ENCODE measurements at places on chromosomes 12 and 14.

GRCh38 chr14:94355191-94355794 is 32.2 kb upstream of the SERPINA6 start:
- no peak for DNase-seq

DNA sequence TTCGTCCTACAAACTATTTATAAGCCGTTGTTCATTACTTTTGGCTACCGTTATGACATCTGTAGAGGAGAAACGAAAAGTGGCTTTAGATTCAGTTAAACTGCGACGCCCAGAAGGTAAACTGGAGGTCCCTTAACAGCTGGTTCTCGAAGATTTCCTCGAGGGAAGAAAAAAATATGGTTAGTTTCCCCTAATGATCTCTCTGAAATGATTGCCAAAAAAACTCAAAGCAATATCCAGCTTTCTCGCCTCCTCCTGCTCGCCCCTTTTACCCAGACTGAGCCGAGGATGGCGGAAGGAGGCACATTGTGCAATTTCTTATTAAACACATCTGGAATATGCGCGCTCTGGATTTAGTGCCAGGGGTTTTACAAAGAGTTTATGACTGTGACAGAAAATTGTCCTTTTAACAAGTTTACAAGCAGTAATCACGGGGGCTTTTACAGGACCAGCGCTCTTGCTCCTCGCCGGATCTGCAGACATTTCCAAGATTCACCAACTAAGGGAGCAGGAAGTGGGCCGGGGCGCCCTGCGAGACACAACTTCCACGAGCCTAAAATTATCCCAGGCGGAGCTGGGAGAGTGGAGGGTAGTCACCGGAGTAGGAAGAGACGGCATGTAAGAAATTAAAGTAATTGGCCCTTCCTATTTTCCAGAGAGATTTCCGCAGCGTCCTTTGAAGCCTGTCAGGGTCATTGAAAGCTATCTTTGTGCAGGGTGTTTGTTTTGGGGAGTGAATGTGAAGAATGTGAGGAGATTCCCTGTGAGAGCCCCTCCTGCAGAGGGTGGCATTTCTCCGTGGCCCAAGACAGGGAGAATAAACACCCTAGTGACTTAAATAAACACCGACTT is 5.6 kb downstream of the SIX1 start:
- no peak for DNase-seq

- DNase-seq: peak; percentile 51
Observed at GRCh38 chr12:48883305-48884161, 17.9 kb upstream of the RND1 start.

GRCh38 chr12:1844661-1845409 is 24.5 kb downstream of the LRTM2 start:
- no peak for DNase-seq

DNA sequence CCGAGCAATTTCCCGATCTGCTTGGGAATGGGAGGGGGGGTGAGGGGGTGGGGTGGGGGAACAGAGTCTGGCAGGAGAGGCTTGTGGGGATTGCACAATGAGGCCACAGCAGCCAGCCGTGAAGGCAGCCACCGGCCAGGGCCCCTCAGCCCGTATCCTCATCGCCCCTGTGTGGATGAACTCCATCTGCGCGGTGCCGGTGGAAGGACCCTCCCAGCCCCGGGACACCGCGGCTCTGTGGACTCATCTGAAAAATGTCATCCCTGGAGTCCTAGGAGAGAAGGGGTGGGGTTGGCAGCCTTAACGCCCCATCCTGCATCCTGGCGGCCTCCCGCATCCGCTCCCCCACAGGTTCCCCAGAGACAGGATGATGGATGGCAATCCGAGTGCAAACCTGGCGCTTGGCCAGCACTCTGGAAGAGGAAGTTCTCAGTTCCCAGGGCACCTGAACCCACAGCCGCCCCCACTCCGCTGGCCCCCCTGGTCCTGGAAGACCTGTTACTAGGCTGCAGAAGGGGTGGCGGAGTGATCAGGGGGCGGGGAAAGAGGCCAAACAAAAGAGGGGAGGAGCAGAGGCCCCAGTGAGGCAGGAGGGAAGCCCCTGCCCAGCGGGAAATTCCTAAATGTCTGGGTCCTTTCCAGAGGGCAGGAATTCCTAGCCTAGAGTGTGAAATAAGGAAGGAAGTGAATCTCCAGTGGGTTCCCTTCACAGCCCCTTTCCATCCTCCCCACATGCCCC is 1.2 kb upstream of the TNFAIP2 start:
- peak; percentile 76 for DNase-seq

- DNase-seq: no peak
Observed at GRCh38 chr12:28578361-28578760, 388.1 kb downstream of the CCDC91 start.

DNA sequence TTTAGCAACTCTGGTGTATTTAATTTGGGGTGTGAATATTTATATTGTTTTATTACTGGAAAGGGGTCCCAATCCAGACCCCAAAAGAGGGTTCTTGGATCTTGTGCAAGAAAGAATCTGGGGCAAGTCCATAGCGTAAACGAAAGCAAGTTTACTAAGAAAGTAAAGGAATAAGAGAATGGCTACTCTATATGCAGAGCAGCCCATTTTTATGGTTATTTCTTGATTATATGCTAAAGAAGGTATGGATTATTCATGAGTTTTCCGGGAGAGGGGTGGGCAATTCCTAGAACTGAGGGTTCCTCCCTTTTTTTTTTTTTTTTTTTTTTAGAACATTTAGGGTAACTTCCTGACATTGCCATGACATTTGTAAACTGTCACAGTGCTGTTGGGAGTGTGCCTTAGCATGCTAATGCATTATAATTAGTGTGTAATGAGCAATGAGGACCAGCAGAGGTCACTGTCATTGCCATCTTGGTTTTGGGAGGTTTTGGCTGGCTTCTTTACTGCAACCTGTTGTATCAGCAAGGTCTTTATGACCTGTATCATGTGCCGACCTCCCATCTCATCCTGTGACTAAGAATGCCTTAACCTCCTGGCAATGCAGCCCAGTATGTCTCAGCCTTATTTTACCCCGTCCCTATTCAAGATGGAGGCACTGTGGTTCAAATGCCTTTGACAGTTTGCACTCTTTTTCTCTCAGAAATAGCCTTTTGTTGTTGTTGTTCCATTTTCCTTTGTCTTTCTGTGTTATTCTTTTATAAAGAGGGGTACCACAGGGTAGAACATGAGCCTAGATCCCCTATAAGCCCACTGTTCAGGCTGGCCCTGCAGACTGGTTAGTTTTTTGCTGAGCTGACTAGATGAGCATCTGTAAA is 75.5 kb upstream of the DCD start:
- DNase-seq: no peak

DNA sequence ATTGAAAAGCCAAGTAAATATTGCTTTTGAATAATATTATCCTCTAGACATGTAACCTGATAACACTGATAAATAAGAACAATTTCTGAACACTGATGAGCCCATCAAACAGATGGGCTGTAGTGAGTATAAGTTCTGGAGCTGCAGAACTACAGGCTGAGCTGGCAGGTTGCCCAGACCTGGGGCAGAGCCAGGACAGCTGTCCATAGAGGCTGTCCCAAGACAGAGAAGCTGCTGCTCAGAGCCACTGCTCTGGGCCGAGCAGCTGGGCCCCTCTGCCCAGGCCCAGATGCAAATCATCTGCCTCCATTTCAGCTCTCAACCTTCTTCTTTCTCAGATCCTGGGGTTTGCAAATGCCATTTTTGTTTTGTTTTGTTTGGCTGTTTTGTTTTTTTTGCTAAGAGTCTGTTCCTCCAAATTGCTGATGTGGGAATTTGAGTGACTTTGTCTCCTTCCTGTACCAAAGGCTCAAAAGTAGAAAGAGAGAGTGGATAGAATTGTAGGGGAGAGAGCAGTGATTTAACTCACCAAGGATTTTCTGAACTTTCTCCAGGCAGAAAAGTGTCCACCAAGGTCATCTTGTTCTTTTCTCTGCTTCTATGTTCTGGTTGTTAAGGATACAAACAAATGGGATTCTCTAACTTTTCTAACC is 4.0 kb upstream of the TESPA1 start:
- DNase-seq: no peak

- no peak for DNase-seq
Observed at GRCh38 chr14:55126034-55126433, 3.0 kb upstream of the LGALS3 start.

DNA sequence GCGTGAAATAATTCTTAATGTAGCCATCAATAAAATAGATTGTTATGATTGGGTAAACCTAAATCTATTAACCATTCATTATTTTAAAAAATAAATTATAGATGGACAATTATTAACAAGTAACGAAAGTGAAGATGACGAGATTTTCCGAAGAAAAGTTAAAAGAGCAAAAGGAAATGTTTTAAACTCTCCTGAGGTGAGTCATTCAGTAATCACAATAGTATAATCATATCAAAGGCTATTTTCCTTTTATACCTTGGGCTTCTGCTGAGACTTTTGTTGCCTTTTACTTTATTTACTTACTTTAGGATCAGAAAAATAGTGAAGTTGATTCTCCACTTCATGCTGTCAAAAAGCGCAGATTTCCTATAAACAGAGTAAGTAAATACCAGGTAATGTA is 45.6 kb downstream of the FANCM start:
- DNase-seq: no peak

DNA sequence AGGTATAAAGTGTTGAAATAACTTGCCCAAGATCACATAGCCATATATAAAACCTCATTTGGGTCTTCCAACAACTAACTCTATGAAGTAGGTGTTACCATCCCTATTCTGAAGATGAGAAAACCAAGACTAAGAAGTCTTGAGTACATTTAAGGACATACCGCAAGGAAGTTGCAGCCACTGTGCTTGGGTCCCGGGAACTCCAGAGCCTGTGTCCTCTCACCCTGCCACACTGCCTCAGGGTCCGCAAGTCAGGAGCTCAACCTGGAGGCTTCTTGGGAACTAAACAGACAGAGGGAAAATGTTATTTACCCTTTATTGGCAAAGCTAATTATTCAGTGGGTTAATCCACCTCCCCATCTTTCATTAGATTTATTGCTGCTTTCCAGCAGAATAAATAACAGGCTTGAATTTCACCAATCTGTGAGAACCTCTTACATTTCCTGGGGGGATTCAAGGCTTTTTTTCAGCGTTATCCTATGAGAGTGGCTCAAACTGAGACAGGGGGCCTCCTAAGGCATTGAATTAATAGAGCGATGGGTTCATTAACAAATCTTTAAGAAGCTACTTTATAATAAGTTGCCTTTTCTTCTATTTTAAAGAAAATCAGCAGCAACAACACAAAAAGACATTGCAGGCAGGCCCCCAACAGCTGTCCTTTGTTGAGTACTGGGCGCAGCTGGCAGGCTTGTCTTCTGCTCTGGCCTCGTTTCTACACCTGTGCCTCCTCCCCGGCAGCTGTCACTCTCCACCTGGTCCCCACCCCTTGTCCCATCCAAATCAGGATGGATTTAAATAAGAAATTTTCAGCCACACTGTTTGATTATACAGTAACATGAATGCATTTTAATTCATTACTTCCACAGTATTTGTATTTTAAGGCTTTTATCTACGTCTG is 25.3 kb downstream of the PHLDA1 start:
- DNase-seq: peak; percentile 60

GRCh38 chr12:131047789-131048610 is 94.3 kb downstream of the ADGRD1 start:
- DNase-seq: no peak

- DNase-seq: peak; percentile 28
Observed at GRCh38 chr14:91140672-91141071, 26.8 kb downstream of the DGLUCY start.

- DNase-seq: no peak
Observed at GRCh38 chr12:40013847-40014246, 92.0 kb downstream of the SLC2A13 start.

DNA sequence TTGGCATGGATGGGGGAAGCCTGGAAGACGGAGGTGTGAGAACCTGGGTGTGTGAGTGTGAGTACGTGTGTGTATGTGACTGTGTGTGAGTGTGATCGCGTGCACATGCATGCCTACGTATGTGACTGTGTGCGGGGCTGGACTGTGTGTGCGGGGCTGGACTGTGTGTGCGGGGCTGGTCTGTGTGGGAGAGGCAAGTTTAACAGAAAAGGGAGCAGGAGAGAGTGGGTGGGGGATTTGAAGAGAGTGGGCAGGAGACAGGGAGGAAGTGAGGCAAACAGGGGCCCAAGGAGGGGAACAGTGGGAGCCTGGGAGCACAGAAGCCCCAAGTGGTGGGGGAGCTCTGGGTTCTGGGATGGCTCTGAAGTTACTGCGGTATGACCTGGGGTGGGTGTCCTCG is 103.7 kb upstream of the LHX5 start:
- no peak for DNase-seq

GRCh38 chr12:30548203-30548602 is 147.5 kb downstream of the IPO8 start:
- no peak for DNase-seq

DNA sequence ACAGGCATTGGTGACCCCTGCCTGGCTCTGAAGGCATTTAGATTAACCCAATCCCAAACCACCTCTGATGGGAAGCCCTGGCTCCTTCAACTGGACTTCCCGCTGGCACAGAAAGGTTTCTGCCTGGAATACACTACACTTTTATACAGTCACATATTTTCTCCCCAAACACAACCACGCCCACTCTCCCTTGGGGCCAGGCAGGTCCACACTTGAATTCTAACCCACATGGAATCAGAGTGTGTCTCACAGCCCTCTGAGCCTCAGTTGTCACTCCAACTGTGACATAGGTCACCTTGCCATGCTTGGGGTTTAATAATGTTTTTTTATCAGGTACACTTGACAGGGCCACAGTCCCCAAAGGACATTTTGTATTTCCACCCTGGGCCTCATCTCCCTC is 368.6 kb downstream of the BCL11B start:
- no peak for DNase-seq

DNA sequence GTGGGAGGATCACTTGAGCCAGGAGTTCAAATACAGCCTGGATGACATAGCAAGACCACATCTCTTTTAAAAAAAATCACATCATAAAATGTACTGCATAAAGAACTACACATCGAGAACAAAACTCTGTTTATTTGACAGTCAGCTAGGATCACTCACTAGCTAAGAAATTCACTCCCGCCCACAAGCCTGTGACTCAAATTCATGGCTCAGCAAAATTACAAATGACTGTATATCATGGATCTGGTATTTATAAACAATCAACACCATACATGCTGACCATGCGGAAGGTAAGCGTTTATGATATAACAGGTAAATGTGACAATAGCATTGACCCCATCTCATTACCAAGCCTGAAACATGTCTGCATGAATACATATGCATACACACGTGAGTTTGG is 206.5 kb downstream of the EFCAB11 start:
- DNase-seq: no peak

GRCh38 chr12:114933428-114934160 is 249.6 kb upstream of the TBX3 start:
- no peak for DNase-seq

DNA sequence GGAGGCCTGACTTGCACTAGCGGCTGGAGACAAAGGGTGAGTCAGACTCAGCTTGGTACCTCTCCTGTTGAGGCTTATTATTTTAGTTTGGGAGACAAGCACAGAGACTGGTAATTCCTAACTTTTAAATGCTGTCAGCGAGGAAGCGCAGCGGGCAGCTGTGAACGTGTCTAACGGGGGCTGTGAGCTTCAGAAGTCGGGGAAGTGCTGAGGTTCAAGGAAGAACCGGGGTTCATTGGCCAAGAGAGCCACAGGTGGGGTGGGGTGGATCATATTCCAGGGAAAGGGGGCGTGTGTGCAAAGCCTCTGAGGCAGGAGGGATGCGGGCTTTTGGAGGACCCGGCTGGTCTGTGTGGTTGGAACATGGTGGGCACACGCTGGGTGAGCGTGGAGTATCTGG is 36.1 kb upstream of the ADGRD1 start:
- no peak for DNase-seq

GRCh38 chr14:99863059-99863458 is 69.8 kb downstream of the EML1 start:
- DNase-seq: no peak
